SIG-M5 (cell line): ENCODE measurements at places on chromosomes 1 and 21.

GRCh38 chr1:230174471-230175162, 107.6 kb downstream of the GALNT2 start:
- no peak for DNase-seq

- DNase-seq: no peak
These were observed 46.4 kb downstream of the PKNOX1 start for GRCh38 chr21:43020771-43021170.

DNA sequence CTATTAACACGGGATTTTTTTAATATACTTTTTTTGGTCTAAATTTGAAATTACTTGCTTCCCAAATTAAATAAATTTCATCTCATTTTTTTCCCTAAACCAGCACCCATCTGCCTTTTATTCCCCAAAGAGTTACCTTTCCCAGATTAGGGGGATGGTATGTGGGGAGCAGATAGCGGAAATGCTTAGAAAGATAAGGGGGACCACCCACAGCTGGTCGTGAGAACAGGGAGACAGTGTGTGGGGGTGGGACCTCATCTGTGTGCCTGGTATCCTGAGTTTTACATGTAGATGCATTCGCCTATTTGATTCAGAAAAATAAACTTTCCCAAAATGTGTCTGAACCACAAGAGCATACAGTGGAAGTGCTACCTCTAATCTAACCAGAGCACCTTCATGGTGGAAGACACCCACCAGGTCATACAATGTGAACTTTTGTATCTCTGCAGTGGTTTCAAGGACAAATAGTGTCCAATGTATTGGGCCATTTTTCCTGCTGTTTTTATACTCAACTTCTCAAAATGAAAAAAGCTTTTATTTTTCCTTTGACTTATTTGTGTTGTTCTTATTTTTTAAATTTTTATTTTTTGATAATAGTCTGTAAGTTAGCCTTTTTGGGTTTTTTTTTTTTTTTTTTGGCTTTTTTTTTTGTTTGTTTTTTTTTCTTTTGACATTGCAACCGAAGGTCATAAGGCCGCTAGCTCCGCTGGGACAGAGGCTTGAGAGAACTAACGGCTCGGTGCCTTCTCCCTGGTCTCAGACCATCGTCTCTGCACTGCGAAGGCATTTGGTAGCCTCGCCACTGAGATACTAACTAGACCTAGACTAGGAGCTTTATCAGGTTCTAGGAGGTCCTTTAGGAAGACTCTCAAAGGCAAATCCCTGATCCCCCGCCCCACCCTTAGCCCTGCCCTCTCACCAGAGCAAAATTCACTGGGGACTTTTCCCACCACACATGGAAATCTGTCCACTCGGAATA, 263.2 kb downstream of the TM2D1 start:
- no peak for DNase-seq

- no peak for DNase-seq
These were observed 36.6 kb downstream of the UBASH3A start for GRCh38 chr21:42440187-42440792.

- DNase-seq: no peak
These were observed 81.0 kb downstream of the TTLL7 start for GRCh38 chr1:83917959-83918358.

GRCh38 chr1:187948170-187948794, 1119.5 kb downstream of the PLA2G4A start:
- no peak for DNase-seq

DNA sequence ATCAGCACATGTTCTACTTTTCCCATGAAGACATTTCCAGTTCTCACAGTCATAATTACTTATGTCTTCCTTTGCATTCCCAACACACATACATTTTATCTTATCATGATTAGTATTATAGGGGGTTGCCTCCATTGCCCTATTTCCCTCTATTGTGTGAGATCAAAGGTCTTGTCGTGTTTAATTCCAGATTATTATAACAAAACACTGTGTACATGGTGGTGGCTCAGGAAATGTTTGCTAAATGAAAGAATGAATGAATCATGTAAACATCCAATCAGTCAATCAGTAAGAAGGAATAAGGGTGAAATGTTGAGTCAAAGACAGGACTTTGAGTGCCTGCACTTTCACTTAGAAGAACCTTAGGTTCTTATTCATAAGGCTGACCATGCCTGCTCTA, 376.0 kb downstream of the SMYD3 start:
- DNase-seq: no peak

DNA sequence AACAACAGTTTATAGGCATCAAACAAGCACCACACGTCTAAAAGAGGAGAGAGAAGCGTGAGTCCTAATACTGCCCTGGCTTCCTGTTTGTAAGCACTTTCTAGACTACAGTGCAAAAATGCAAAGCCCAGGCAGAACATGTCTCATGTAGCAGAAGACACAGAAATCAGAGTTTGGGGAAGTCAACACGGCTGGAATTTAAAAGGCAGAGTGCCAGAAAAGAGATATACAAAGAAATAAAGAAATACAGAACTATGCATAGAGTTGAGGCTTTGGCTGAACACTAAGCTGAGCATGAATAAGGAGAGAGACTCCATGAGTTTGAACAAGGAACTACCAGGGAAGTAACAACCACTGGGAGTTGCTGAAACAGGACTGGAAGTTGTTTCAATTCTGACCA, 566.6 kb upstream of the NR5A2 start:
- no peak for DNase-seq

- no peak for DNase-seq
These were observed 53.8 kb upstream of the LMO4 start for GRCh38 chr1:87274851-87275250.

DNA sequence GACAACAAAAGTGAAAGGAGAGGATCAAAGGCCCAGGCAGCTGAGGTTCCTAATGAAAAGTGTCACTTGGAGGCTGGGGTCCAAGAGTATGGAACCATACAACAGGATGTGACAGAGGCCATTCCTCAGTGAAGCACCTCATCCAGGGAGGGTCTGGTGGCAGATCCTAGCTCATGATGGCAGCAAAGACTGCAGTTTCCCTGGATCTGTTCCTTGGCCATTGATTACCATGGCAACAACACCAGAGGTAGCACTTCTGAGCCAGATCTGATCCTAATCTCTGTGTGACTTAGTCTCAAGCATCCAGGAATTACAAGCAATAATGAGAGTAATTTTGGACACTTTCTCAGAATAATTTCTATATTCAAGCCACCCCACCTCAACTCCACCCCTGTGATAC, 12.9 kb downstream of the FAM177B start:
- DNase-seq: no peak

DNA sequence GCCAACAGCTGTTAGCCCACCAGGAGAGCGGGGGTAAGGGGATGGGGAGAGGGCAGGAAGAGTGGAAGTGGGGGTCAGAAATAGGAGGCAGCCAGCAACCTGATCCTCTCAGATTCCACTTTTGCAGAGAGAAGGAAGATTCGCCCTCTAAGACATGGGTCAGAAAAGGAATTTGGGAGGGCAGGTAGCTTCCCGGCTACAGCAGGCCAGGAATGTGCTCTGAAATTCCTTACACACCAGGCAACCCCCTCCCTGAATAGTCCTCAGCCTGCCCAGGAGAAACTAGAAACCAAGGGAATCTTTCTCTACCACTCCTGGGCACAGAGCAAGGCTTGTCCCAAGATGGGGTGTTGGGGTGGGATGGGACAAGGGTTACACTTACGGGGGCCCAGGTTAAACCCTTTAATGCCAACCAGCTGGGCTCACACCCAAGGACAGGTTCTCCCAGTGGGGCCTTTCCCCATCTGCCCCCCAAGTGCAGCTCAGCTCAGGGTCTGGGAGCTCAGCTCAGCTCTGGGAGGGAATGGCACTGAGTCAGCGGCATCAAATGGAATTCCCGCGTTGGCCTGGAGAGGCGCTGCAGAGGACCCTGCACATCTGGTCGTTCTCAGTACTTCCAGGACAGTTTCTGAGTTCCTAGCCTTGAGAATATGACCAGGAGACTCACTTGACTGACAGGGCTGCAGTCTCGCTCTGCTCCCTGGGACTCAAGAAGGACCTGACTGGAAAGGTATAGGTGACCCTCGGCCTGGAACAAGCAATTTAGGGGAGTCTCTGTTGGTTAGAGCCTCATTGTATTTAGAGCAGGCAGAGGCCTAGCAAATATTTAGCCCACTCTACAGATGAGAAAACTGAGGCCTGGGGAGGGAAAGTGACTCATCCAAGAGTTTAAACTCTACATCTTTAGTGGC, 761 bp downstream of the TNNT2 start:
- no peak for DNase-seq

GRCh38 chr1:27400082-27400962, 7.9 kb downstream of the GPR3 start:
- no peak for DNase-seq

DNA sequence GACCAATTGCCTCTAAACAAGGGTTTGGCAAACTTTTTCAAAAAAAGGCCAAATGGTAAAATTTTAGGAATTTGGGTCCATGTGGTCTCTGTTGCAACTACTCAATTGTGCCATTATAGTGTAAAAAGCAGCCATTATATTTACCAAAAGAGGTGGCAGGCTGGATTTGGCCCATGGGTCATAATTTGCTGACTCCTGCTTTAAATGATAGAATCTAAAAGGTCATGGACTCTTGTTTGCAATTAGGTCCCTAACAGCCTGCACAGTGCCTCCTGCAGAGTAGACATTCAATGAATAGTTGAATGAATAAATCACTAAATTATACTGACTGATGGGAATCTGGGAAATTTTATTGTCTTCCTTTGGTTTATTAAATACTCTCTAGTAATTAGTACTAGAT, 6.2 kb downstream of the BECN2 start:
- DNase-seq: no peak

DNA sequence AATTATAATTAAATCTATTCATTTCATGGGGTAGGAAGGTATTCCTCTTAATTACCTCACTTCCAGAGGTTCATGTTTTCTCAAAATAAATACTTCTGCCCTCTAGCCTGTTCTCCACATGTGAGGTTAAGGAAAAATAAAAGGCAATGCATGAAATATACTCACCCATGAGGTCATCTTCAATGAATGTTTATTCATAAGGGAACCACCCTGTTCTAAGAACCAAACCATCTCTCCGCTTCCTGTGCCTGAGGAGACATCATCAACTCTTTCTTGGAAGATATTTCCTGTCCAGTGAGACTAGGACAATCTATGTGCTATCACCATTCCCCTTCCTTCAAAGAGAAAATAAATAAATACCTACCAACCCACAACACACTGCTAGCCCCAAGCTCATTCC, 513.7 kb upstream of the PLXNA2 start:
- DNase-seq: no peak

DNA sequence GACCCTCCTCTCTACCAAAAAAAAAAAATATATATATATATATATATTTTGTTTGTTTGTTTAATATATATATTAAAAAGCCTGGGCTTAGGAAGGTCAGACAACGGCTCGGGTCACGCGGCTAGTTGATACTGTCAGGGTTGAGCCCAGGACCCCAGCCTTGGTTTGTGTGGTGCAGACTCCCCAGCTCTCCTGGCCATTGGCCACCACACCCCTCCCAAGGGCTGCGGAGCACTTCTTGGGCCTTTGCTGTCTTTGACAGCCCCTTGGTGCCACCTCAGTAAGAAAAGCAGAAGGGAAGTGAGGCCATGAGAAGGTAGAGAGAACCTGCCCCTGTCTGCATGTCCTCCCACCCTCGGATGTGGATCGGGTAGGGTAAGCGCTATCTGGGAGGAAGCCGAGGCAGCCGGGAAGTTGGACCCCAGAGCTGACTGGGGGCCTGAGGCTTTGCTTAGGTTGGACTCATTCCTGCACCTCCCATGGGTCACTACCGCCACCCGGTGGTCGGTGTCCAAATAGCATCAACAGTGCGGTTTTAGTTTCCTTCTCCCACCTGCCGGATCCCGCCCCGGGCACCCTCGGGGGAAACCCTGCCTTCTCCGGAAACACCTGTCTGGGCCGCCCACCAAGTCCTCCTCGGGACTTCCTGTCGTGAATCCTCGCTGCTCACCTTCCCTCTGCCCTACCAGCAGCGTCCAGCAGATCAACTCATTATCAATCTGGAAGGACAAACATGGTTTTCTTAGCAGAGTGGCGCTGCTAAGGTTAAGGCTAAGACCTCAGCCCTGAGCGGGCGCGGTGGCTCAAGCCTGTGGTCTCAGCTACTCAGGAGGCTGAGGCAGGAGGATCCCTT, 29.8 kb upstream of the GNPAT start:
- no peak for DNase-seq

- peak; percentile 76 for DNase-seq
These were observed 4.7 kb upstream of the CD55 start for GRCh38 chr1:207316622-207317391.

DNA sequence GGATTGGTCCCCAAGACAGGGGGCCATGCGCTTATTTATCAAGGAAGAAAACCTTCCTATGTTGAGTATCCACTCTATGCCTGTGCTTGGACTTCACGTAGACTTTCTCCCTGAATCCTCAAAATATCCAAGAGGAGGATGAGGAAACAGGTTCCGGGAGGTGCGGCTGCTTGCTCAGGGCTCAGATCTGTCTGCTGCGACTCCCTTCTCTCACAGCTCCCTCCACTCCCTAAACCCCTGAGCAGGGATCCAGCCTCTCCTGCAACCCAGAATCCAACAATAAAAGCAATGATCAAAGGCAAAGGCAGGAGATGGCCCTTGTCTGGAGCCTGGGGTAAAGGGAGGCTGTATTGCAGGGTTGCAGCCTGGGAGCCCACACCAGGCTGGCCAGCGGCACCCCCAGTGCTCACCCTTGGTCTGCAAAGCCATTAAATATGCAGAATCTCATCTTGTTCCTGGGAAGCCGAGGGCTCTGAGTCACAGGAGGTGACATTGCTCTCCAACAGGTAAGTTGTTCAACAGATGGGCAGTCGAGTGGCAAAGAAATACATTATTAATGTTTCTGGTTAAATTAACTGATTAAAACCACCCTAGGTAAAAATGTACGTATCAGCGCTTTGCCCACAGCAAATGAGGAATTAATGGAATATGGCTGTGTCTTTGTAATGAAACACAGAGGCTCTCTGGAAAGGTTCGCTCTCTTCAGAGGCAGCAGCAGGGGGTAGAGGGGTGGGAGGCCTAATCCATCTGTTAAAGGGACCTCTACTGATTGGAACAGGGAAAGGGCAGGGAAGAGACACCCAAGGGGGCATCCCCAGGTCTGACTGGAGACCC, 111.5 kb downstream of the GRIK3 start:
- no peak for DNase-seq

GRCh38 chr1:95007687-95008086, 65.1 kb downstream of the ALG14 start:
- no peak for DNase-seq

- DNase-seq: no peak
These were observed 159.5 kb upstream of the RNPC3 start for GRCh38 chr1:103365860-103366569.

DNA sequence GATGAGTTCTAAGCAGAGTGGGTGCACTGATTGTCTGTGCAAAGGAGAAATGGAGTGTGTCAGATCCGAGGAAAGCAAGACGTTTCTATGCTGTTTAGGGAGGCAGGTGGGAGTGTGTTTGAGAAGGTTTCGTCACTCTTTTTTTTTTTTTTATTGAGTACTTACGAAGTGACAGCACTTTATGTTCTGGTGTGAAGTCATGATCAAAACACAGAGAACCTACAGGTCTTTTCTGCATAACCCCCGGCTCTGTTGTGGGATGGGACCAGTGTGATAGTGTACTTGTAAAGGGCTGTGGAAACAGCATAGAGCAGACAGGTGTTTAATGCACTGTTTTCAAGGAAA, 26.7 kb downstream of the MIA3 start:
- no peak for DNase-seq
